ENCODE measurements at places on chromosomes 12 and 14.

- DNase-seq: no peak
Observed at GRCh38 chr14:72609205-72609916, 284.5 kb downstream of the DPF3 start.

DNA sequence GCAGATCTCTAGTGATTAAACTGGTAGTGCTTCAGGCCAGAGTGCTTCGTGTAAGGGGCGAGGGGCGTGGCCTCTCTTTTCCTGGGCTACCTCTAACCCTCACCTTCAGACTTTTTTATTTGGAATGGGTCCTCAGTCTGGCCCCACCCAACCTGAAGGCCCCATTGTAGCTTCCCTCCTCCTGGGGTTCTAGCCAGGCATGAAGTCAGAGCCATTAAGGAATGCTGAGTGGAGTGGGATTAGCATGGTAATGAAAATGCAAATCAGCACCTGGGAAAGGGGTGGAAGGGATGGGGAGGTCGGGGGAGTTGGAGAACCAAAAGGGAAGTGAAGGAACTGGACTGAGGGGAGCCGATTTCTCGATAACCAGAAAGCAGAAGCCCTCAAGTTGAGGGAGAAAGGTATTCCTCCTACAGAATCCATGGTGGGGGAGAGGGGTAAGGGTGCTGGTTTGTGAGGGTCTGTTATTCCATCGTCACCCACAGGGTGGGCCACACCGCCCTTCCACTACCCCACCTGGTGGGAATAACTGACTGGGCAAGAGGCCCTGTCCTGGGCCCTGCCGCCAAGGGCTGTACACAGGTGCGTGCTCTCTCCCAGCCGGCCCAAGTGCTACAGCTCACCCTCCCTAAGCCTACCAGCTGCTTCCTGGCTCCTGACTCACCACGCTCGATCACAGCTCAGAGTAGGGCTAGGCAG, 14.1 kb downstream of the ZFHX2 start:
- no peak for DNase-seq

DNA sequence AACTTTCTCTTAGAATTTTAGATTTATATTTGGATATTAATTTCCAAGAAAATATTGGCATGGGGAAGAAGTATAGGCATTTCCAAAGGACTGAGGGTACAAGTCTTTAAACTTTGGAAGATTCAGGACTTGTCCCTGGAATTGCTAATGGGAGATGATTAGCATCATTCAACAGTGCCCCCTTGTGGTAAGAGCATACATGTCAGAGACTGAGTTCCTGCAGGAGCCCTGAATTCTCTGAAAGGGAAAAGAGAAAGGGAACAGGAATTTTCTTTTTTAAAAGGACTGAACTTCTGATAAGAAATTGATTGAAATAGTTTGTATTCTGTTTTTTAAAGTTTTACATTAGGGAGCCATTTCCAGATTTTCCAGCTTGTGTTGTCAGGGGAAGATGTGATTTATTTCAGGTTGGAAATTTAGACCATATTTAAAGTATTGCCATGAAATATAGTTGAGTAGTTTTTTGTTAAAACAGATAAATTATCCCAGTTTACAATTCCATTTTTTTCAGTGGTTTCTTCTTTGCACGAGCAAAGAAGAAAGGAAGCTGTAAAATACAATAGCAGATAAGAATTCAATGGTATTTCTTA, 44.0 kb upstream of the REP15 start:
- no peak for DNase-seq

GRCh38 chr12:99476956-99477355, 170.6 kb upstream of the GARIN6 start:
- DNase-seq: no peak

GRCh38 chr14:58665773-58666500, 28.2 kb downstream of the DACT1 start:
- DNase-seq: no peak

- no peak for DNase-seq
Observed at GRCh38 chr12:4829161-4829792, 80.4 kb upstream of the KCNA1 start.

DNA sequence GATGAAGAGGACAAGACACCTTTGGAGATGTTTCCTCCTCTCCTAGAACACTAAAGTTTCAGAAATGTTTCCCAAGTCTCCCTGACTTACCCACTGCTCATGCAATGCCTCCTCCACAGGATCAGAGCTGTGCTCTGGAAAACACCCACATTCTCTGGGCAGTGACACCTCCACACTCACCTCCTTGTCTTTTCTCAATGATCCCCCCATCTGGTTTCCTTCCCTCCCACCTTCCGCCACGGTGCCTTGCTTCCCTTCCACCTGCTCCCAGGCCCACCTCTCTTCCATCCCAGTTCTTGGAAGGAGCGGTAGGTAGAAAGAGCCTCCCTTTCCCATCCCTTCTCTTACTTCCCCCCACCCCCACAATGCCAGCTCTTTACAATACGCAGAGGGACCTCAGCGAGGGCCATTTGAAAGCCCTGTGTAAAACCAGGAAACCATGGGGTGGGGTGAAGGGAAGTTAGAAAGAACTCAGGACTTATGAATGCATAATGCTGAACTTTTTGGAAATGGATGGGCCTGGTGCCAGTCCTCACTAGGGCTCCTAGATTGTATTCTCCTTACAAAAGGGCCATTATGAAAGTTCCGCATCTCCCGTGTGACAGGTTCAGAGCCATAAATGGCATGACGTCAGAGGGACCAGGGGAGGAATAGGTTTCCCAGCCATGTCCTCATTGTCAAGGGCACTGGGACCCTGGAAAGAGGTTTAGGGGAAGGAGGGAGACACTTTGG, 12.8 kb downstream of the FBLN5 start:
- no peak for DNase-seq

- no peak for DNase-seq
Observed at GRCh38 chr12:57802607-57803006, 15.9 kb downstream of the AVIL start.

DNA sequence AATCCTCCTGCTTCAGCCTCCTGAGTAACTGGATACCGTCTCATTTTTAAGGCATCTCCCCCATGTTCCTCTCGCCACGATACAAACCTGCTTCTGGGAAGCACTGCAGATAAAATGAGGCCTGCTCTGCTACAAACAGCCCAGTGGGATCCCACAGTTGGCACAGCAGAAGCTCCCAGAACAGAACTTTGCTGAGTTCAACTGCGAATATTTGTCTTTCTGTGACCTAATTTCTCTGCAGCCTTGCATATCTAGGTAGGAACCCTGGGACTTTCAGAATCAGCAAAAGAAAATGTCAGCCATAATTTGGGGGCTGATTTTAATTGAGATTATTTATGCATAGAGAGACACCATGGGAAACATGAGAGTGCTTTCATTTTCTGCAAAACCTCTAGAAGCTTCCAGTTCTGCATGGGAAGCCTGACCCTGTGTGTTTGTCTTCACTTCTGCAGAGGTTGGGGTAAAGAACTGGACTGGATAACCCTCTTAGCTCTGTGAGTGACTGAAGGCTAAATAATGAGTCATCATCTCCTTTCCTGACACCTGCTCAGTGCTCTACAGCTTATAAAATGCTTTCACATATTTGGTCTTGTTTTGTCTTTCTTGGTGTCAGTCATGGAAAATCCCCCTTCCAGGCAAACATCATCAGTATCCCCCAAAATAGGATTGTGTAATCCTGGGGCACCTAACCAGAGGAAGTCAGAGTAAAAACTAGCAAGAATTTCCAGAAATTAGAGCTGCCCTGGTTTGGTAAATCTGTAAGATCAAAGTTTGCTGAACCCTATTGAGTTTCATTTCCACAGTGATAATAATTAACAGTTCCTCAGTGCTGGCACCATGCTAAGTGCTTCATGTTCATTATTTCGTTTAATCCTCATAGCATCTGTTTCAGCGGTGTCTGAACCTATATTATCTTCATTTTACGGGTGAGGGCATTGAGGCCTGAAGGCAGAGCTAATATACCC, 185.8 kb downstream of the SLC15A4 start:
- no peak for DNase-seq

- no peak for DNase-seq
Observed at GRCh38 chr12:106769078-106769477, 5.4 kb upstream of the RIC8B start.

DNA sequence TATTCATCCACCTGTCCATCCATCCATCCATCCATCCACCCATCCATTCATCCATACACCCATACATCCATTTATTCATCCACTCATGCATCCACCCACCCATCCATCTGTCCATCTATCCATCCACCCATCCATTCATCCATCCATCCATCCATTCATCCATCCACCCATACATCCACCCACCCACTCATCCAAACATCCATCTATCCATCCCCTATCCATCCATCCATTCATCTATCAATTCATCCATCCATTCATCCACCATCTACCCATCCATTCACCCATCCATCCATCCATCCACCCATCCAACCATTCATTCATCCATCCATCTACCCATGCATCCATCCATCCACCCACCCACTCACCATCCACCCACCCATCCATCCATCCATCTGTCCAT, 142.6 kb upstream of the SFSWAP start:
- no peak for DNase-seq

- DNase-seq: no peak
Observed at GRCh38 chr12:68410018-68410660, 78.0 kb upstream of the MDM1 start.

- DNase-seq: no peak
Observed at GRCh38 chr12:122064780-122065588, 13.6 kb upstream of the MLXIP start.

- no peak for DNase-seq
Observed at GRCh38 chr12:51547606-51548005, 43.4 kb upstream of the SCN8A start.

DNA sequence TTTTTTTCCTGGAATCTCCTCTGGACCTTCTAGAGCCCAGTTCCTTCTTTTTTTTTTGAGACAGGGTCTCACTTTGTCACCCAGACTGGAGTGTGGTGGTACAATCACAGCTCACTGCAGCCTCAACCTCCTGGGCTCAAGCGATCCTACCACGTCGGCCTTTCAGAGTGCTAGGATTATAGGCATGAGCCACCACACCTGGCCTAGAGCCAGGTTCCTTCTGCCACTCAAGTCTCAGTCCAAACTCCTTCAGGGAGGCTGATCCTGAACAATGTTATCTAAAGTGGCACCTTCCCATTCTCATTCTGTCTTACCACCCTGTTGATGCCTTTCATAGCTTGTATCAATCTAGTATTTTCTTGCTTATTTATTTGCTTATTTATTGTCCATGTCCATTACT, 22.3 kb upstream of the ELK3 start:
- DNase-seq: no peak

GRCh38 chr12:14901228-14901562, 15.5 kb upstream of the MGP start:
- DNase-seq: no peak

GRCh38 chr12:49974677-49975317, 2.0 kb downstream of the AQP6 start:
- DNase-seq: no peak

- no peak for DNase-seq
Observed at GRCh38 chr14:101033006-101033405, 129.5 kb upstream of the RTL1 start.

DNA sequence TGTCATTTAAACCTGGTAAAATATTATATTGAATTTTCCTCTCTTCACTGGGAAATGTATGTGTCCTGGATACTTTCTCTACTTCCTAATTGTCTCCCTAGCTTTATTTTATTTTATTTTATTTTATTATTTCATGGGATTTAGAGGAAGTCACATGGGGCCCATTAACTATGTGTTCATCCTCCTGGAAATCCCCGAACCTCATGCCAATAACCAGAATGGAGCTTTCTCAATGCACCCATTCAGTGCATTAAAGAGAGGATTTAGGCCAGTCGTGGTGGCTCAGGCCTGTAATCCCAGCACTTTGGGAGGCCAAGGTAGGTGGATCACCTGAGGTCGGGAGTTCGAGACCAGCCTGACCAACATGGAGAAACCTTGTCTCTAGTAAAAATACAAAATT, 1.3 kb upstream of the RPGRIP1 start:
- DNase-seq: no peak

- no peak for DNase-seq
Observed at GRCh38 chr14:54787261-54787660, 115.4 kb downstream of the GCH1 start.

- DNase-seq: no peak
Observed at GRCh38 chr14:54928216-54928615, 25.6 kb upstream of the GCH1 start.

DNA sequence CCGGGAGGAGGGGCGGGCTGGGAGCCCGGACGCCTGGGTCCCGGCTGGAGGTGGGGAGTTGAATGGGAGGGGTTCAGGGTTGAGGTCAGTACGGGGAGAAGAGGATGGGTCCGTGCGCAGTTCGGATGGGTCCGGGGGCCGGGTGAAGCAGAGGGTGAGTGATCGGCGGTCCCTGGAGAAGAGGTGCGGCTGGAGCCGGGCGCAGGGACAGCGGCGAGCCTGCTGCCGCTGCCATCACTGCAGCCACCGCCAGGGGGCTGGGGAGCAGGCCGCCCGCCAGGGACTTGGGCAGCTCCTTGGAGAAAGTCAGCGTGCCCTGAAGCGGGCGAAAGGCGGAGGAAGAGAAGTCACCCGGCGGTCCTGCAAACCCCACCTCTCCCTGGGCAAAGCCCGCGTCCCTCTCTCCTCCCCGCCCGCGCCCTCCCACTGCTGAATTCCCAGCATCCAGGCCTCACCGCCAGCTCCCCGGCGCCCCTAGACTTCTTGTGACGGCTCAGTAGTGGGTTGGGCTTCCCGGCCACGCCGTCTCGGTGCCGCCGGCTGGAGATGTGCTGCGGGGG, 6.0 kb upstream of the GPR84 start:
- no peak for DNase-seq

DNA sequence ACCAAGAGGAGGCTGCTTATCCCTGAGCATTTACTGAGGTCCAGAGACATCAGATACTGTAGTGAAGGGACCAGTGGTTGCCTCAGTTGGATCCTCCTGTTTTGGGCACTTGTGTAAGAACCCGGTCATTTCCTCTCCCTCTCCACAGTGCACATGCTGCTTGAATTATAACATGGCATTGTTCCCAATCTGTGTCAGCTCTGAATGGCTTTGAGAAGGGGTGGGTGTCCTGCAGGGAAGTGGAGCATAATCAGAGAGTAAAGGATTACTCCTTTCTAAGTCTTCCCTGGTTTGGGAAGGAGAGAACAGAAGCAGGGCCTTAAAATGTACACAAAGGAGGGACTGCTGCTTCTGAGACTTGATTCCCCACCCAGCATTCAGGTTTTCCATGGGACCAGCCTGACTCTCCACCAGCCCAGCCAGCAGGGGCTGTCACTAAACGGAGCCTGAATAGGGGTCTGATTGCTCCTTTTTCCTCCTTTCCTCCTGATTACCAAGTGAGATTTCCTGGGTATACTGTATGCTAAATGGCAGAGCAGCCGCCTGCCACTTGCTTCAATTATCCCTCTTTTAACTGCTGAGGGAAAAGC, 78.4 kb downstream of the NRXN3 start:
- DNase-seq: no peak

Measured in stimulated activated CD8-positive, alpha-beta memory T cell treated with anti-CD3 and anti-CD28 coated beads, Interleukin-4, amount 100 ng/mL, for 1 hour (primary cell).